ENCODE measurements at places on chromosomes 3 and 15.

GRCh38 chr15:58062983-58063382 lies 2.5 kb downstream of the ALDH1A2 start:
- DNase-seq, result no peak

- DNase-seq, result no peak
These were observed 1.9 kb downstream of the TMA7 start for GRCh38 chr3:48441940-48442339.

DNA sequence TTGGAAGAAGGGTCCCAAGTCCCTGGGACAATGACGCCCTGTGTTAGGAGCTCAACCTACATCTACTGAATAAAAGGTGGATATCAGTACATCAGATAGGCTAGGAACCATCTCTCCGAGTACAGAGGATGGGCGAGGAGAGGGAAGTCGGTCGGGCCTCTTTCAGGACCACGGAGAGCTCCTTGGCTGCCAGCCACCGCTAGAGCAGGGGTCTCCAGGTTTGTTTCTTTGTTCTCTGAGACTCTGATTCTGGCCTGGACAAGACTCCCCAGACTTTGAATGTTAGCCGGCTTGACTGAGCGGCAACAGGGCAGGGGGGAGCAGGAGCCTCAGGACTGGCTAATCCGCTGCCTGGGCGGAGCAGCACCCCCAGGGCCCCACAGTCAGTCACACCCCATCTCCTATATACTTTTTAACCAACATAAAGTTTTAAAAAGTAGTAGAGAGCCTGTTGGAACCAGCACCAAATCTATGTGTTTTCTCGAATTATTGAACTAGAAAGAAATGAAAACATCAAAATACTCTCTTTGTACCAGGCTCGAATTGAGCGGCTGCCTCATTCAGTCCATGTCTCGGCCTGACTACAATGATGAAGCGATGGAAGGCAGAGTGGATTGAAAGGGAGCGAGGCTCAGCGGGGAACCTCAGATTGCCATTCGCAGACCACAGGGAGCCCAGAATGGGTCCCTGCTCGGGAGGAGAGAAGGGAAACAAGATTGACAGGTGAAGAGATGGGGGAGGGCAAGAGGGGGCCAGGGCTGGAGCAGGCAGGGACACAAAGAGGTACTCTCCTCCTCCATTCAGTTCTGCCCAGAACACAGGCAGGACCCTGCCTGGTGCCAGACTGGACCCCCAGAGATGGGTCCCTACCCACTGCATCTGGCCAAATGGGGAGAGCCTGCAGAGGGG lies 131.6 kb downstream of the TPRA1 start:
- peak; percentile 39 for DNase-seq

DNA sequence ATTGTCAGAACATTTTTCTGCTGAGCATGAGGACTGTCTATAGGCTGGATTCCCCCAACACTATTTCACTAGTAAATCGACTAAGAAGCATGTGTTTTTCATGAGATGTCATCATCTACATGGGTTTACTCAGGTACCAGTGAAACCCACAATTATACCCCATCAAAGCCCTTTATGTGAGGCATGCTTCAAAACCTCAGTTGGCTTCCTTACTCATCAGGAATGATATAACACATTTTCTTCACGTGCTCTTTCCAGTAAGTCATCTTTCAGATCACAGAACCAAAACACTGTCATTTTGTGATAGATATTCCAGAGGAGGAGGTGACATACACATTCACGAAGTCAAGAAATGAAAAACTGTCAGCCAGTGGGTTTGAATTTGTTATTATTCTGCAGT lies 116.5 kb downstream of the ANO10 start:
- DNase-seq, result no peak

Data from psoas muscle (tissue), 8 donors.